ENCODE measurements at places on chromosomes 7 and 10.

DNA sequence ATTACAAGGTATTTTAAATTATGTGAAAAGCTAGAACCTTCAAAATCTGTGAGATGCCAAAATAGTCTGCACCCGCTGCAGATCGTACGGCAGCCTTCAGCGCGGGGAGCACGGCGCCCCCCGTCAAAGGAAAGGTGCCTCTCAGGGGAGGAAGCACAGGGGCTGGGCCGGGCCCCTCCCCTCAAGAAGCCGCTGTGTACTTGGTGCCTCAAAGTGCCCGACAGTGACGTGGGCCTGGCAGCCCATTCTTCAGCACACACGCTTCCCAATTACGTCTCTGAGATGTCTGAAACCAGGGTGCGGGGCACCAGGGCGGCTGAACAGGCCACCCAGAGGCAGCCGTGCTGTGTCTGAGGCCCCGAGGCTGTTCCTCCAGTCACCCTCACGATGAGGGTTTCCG lies 116.1 kb downstream of the INPP5A start:
- DNase-seq, result no peak

DNA sequence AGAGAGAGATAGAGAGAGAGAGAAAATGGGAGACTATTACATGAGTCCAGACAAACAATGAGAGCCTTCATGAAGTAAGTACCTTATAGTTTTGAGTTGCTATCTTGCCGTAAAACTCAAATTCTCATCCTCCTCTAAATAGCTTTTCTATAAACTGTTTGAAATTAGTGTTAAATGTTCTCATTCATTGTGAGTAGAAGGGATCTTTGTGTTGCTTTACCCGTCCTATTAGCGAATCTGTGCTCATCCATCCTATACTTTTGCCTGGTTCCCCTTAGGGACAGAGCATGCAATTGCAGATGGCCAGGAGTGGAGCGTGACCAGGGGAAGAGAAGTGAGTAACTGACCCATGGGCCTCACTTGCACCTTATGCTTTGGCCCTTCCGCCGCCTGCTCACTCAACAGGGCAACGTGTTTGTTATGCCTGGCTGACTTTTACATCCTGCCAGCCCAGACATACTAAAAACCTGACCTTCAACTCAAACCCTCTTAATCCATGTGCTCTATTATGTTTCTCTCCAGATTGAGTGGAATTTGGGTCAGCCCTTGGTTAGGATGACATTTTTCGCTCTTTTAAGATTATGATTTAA lies 244.2 kb upstream of the YAE1 start:
- no peak for DNase-seq

DNA sequence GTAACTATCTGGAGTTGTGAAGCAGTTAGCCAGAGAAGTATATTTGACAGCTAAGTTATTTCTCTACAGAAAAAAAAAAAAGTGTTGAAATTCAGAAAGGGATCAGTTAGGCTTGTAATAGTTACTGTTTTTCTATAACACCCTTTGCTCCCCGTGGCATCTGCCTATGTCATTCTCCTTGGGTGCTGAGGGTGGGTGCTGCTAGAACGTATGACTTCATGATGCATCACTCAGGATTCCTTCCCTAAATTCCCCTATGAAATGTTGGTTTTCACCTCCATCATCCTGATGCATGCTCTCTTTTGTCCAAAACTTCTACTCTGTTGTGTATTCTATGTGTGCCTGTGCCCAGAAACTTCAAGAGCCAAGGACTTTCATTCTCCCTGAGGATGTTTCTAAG lies 536.4 kb downstream of the GRM8 start:
- DNase-seq, result no peak

GRCh38 chr10:114286921-114287320 lies 47.9 kb downstream of the VWA2 start:
- DNase-seq, result no peak

DNA sequence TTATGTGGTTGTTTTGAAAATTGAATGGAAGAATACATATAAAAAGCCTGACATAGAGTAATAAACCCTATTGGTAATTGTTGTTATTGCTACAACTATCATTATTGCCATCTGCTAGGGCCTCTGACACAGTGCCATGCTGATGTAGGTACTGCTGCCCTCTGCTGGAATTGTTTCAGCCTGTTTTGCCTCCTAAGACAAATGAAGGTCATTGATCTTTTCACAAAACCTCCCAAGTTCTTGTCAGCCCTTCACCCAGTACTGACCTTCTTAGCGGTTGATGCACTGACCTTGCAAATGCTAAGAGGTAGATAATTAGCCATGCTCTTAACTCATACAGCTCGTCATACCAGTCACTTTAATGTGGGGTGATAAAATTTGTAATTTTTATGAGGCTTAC lies 975.2 kb downstream of the SORCS1 start:
- peak; percentile 55 for DNase-seq

DNA sequence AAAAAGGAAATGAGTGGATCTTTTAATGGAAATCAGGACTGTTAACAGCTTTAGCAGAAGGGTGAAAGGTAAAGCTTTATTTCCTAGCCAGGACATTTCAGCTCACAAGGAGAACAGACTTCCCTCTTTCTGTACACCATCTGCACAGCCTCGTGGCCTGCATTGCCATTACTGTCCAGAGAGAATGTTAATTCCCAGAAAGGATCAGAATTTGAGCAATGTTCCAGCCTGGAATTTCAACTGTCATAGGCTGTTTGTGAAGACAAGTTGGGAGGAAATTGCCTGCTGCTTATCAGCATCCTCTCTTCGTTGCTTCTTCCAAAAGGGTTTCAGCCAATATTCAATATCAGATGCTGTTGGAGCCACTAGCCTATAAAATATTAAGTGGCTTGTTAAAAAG lies 22.0 kb downstream of the NXPH1 start:
- no peak for DNase-seq

DNA sequence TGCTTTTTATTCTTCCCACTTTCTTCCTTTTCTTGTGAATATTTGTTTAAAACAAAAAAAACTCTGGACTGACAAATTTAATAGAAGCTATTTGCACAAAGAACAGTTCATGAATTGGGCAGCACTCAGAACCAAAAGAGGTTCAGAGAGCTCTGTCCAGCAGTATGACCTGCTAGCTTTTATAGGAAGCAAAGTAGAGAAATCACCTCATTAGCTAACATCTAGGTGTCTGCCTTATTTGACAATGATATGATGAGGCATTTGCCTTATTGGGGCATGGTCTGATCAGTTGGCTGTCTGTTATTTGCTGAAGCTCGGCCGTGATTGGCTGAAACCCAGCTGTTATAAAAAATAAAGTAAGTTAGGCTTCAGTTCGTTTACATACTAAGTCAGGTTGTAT lies 819 bp upstream of the TRIM4 start:
- peak; percentile 50 for DNase-seq

DNA sequence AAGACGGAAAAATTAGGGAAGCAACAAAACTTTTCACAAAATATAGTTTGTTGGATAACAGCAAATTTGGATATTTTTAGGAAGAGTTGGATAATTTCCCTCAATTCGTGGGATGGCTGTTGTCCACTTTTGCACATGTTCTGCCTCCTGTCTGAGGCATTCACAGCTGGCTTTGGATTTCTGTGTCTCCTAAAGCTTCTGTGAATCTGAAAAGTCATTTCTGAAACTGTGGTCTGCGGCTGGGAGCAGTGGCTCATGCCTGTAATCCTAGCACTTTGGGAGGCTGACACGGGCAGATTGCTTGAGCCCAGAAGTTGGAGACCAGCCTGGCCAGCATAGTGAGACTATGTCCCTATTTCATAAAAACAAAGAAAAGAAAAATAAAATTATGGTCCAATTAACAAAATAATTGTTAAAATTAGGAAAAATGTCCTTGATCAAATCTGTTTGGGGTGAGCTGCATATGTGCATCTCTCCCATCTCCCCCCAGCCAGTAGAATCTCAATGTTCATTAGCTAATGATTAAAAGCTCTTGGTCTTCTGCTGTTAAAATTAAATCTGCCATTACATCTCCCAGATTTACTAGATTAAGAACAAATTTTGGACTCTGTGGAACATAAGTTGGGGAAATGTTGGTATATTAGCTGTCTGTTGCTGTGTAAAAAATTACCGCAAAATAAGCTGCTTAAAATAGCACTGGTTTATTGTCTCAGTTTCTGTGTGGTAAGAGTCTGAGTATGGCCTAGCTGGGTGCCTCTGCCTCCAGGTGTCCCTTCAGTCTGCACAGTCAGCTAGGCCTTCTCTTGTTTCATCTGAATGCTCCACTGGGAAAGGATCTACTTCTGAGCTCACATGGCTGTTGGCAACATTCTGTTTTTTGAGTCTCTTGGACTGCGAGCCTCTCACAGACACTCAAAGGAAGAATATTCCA lies 332.0 kb upstream of the FZD1 start:
- no peak for DNase-seq

- no peak for DNase-seq
Observed at GRCh38 chr10:114687459-114687858, 29.4 kb upstream of the ABLIM1 start.

GRCh38 chr7:132211971-132212370 lies 364.3 kb downstream of the PLXNA4 start:
- no peak for DNase-seq

GRCh38 chr10:24790599-24790998 lies 66.9 kb upstream of the ARHGAP21 start:
- no peak for DNase-seq

- DNase-seq, result no peak
Observed at GRCh38 chr10:23869548-23869947, 339.4 kb upstream of the KIAA1217 start.

DNA sequence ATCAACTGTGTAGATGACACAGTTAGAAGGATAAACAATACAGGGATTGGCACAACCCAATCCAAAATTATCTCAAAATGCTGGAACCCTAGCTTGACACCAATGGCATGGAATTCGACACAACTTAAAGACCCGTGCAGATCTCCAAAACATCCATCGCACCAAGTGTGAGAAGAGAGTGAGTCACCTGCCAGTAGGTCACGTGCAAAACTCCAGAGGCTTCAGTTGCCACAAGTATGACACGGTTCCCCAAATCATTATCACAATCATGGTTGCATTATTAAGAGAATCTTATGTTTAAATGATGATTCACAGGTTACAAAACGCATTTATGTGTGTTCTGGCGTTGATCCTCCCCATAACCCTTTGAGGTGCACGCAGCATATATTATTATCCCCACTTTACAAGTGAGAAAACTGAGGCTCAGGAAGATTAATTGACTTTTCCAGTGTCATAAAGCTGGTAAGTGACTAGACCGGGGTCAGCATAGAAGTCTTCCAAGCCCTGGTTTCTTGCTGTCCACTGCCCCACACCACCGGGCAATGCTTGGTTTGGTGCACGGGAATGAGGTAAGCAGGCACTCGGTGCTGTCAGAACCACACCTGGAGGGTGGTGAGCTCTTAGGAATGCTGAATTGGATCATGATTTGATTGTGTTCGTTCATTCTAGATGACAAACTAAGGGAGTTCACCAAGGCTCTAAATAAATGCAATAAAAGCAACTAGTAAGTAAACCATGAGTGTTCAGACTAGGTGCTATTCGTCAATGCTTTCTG lies 23.6 kb upstream of the STK17A start:
- DNase-seq, result no peak

GRCh38 chr10:131251146-131251541 lies 60.4 kb downstream of the TCERG1L start:
- no peak for DNase-seq

- DNase-seq, result no peak
Observed at GRCh38 chr10:94443549-94443948, 41.2 kb downstream of the TBC1D12 start.

DNA sequence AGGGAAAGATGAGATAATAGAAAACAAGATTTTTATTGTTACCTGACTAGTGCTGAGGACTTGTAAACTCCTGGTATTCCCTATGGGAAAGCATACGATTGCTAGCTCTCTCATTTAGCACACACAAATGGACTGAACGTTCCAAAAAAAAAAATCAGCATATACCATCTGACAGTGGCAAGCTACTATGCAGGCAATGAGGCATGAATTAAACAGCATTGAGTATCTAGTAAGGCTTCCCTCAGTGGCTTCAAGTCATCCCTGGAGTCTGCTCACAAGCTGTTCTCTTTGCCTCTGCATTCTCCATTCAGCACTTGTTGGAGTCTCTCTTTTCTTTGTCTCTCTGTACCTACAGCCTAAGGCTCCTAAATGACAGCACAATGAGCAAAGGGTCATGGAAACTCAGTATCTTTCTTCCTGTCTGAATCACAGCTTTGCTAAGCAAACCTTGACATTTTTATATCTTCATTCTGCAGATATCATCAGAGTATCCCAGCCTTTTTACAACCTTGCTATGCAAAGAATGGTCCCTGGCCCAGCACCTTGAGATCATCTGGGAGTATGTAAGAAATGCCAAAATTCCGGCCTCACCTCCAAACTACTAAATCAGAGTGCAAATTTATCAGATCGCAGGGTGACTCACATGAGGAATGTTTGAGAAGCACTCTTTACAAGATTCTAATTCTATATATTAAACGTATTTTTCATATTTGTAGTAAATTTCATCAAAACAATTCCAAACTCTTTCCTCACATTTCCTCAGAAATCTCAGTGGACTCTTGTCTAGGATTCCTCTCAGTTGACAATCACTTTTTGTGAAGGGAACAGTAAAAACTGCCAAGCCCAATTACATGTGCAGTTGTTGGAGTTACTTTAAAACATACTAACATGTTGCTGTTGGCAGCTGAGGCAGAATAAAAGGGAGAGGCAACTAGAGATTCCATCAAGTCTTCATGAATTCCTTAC lies 10.8 kb upstream of the LIPA start:
- DNase-seq, result no peak

DNA sequence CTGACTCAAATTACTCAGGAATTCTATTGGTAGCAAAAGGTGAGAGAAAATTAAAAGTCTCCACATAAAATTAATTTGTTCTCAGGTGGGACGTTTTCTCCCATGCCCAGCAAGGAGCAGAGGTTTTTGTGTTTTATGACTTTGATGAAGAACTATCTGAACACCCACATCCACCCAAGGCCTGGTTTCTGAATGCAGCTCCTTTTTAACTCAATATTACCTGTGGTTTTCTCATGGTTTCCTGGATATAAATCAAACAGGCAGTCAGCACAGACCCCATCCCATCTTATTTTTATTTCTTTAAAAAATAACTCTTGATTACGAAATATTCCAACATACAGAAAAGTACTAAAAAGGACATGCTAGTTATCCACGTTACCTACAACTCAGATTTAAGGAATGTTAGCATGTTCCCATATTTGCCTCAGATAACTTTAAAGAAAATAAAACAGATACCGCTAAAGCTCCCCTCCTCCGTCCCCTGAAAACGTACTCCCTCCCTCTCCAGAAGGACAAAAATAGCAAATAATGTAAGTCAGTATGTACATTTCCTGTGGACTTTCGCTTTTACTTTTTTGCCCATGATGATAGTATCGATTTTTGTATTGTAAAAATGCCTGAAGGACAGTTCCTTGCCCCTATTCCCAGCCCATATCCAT lies 43.4 kb downstream of the GLI3 start:
- DNase-seq, result no peak

GRCh38 chr10:47381427-47382379 lies 2.4 kb downstream of the ZNF488 start:
- DNase-seq, result no peak
